ENCODE measurements at places on chromosomes 6 and 20. TPM values are rescaled to one million over a fixed set of nuclear protein-coding genes. Genes with fewer than 3 reads are reported as not detected.

GRCh38 chr6:135423649-135424128 is 73.9 kb downstream of the AHI1 start:
- no peak overlapping the region for H3K27ac ChIP-seq
- no peak overlapping the region for H3K4me3 ChIP-seq
- no peaks in the 10 kb centered on the region for H3K27me3 ChIP-seq
- no peaks in the 10 kb centered on the region for H3K4me1 ChIP-seq

The LHFPL5 gene
- total RNA-seq = not detected

The VWA7 gene
- 3.1 TPM for total RNA-seq

DNA sequence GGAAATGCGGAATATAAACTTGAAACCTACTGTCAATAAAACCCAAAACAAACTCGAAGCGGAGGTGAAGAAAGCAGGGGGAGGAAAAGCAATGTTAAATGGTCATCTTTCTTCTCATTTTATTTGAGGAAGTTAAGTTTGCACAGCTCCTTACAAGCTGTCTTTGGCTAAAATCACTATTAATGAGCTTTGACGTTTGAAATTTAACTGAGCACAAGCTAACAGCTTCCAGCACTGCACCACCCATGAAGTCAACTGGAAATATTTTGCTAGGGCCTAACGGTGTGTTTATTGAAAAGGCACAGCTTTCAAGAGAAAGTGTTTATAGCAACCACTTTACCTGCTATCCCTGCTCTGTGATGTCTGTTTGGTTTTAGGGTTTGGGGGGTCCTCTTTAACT is 103.8 kb downstream of the PKHD1 start:
- no peak for DNase-seq
- no peaks in the 10 kb centered on the region for H3K4me1 ChIP-seq
- H3K36me3 ChIP-seq = no peaks in the 10 kb centered on the region

The ARFGEF3 gene
- total RNA-seq = 3.4 TPM

DNA sequence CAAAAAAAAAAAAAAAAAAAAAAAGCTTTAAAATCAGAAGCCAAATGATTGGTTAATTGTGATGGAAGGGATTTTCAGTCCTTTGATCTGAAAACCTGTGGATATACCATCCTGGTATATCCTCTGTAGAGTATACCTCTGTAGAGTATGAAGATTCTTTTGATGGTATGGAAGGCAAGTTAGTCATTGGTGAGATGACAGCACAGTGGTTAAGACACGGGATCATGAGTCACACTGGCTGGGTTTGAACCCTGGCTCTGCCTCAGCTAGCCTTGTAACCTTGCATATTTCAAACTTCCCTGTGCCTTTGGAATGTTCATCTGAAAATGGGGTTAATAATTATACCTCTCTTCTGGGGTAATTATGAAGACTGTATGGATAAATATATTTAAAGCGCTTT is 179.3 kb downstream of the CARMIL1 start:
- no peaks in the 10 kb centered on the region for H3K4me1 ChIP-seq
- H3K4me3 ChIP-seq = no peak overlapping the region
- H3K27me3 ChIP-seq = no peaks in the 10 kb centered on the region

Data from MCF 10A (cell line).